ENCODE measurements at places on chromosomes 5 and 9. TPM values are rescaled to one million over a fixed set of nuclear protein-coding genes. Genes with fewer than 3 reads are reported as not detected.

DNA sequence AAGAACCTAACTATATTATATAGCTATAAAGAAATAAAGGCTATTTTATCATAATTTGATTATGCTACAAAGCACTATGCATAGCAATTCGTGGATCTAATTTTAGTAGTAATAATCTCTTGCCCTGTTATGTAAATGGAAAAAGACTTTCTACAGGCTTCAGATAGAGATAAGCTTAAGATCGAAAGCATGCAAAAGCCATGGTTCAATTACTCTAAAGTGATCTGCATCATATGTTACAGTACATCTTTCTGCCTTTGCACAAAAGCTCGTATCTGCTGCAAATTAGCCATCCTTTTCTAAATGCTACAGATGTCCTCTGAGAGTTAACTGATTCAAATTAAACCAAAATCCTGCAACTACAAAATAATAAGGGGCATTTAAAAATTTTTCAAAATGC is 234.8 kb upstream of the TMEM161B start:
- peaks cover 8% of the 10 kb centered on the region for H3K4me1 ChIP-seq
- no peaks in the 10 kb centered on the region for H3K27me3 ChIP-seq
- no peak for DNase-seq
- H3K4me3 ChIP-seq: no peak overlapping the region
- no peak overlapping the region for H3K27ac ChIP-seq

DNA sequence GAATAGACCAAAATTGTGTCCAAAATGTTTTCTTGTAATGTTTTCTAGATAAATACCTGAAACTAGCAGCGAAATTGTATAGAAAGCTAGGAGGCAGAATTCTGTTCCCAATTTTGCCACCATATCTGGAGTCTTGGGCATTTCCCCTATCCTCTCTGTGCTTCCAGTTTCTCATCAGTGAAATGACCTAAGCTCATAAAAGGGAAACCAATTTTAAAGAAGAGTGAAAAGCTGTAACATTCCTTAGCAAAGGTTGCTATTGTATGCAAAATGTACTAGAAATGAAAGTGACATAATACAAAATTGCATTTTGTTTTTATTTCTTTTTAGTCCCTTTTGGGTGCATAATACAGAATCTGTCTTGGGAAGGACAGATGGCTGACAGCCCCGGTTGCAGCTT is 36.8 kb upstream of the CAST start:
- no peak overlapping the region for H3K4me3 ChIP-seq
- H3K27ac ChIP-seq: no peak overlapping the region
- no peaks in the 10 kb centered on the region for H3K36me3 ChIP-seq
- no peak for DNase-seq

DNA sequence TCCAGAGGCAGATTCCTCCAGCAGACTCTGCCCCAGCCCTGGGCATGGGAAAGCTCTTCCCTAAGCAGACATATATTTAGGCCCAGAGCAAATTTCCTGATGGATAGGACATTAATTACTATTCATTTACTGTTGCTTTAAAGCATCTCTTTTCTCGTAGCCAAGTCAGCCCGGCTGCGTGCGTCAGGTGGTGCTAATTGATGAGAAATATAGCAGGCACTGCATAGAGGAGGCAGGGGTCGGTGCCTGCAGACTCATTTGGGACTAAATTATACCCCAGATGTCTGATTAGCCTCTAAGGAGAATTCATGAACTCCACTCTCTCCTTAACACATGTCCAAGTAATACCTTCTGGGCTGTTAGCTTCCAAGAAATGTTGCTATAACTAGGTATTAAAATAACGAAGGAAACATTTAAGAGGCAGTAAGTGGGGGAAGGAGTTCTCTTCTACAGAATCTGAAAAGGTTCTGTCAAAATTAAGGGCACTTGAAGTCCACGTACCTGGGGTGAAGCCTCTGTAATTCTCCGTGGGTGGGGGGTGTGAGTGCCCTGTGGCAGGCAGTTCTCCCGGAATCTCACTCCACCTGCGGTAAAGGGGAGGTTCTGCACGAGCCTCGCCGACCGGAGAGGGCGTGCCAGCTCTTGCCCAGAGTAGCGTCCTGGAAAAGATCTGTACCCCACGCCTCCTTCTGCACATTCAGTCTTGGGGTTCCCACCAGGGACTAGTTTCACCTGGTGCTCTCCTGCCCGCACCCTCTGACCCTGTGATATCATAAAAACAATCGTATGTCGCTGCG is 115.9 kb upstream of the FCN2 start:
- H3K36me3 ChIP-seq: peaks cover 7% of the 10 kb centered on the region
- no peak for DNase-seq
- no peak overlapping the region for H3K27ac ChIP-seq
- H3K4me3 ChIP-seq: no peak overlapping the region
- H3K27me3 ChIP-seq: no peaks in the 10 kb centered on the region

The TAS2R1 gene
- total RNA-seq: not detected

DNA sequence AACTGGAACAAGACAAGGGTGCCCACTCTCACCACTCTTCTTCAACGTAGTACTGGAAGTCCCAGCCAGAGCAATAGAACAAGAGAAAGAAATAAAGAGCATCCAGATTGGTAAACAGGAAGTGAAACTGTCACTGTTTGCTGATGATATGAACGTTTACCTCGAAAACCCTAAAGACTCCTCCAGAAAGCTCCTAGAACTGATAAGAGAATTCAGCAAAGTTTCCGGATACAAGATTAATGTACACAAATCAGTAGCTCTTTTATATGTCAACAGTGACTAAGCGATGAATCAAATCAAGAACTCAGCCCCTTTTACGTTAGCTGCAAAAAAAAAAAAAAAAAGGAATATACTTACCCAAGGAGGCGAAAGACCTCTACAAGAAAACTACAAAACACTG is 306.6 kb downstream of the PLK2 start:
- H3K27me3 ChIP-seq: no peaks in the 10 kb centered on the region
- H3K36me3 ChIP-seq: no peaks in the 10 kb centered on the region
- no peak for DNase-seq

- H3K4me3 ChIP-seq: peak overlapping the region; percentile 53
- DNase-seq: no peak
These were observed 681 bp downstream of the CPLANE1 start for GRCh38 chr5:37248421-37248969.

DNA sequence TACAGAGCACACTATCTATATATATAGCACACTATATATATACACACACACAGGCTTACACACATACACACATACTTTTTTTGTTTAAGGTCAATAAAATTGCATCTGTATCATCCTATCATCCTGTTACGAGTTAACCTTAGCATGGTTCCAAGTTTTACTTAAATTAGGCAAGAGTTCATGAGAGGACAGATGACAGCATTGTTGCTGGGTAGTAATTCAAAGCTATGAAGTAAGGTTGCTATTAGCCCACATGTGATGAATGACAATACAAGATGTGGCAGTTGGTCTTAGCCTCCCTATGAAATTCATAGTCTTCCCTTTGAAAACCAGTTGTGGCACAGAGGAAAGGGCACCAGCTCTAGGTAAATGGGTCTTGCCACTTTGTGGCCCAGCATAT is 438.1 kb downstream of the ACTL7B start:
- no peak for DNase-seq
- no peak overlapping the region for H3K4me3 ChIP-seq
- H3K27me3 ChIP-seq: peaks cover 1% of the 10 kb centered on the region
- H3K4me1 ChIP-seq: no peaks in the 10 kb centered on the region

DNA sequence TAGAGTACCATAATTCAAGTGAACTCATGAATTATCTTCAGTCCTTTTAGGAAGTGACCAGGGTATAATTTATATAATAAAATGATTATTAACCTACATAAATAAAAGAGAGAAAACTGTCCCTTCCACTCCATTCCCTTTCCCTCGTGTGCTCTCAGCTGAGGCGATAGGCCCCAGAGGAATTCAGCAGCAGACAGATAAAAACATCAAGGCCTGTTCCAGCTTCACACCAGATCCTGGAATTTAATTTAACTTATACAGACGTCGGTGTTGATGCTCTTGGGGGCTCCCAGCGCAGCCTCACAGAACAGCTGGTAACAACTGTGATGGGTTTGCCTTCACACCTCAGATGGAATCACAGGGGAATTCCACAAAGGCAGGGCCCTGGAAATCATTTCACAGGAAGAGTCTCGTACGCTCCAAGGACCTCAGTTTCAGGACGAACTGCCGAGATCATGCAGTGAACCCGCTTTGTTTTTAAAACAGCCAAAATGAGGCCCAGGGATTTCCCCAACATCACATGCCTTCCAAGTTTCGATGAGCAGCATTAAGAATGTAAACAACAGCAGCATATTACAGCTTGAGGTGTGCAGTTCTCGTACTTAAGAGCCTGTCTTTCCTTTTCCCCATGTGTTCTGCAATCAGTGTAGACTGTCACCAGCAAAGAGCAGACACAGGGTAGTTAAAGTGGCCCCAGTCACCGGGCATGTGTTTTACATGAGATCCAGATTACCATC is 73.6 kb upstream of the ALDH1B1 start:
- H3K4me1 ChIP-seq: no peaks in the 10 kb centered on the region
- no peak overlapping the region for H3K4me3 ChIP-seq
- DNase-seq: no peak

DNA sequence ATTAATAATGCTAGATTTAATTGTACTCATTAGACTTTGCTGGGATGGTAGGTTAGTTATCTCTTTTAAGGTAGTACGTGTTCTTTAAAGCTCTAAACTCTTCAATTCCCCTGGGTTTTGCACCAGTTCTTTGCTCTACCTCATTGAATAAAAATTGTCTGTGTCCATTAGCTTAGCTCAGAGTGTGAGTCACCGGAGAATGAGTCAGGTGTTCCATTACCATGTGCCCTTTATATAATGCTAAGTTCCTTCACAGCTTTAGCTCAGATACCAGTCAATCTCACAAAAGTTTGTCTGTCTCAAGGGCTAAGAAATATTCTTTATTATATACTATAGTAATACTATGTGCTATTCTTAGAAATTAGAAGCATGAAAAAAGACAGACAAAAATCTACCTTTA is 339.4 kb downstream of the PRELID2 start:
- H3K4me1 ChIP-seq: no peaks in the 10 kb centered on the region
- H3K4me3 ChIP-seq: no peak overlapping the region
- no peak overlapping the region for H3K27ac ChIP-seq
- DNase-seq: peak; percentile 30

DNA sequence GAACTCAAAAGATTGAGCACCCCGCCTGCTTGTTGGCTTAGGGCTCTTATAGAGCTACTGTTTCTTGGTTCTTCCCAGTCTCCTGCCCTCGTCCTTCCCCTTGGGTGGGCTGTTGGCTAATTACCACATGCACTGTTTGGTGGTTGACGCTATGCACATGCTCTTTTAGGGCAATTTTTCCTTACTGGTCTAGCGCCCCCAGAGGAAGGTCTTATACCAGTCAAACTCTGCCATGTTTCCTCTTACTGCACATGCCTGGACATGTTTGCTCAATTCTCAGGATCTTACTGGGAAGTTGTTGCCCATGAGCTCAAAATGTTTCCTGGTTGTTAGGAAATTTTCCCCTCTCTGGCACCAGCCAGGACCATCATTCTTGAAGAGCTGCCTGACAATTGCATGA is 101.9 kb downstream of the SLC28A3 start:
- H3K27me3 ChIP-seq: no peaks in the 10 kb centered on the region
- no peak for DNase-seq
- no peaks in the 10 kb centered on the region for H3K4me1 ChIP-seq
- H3K4me3 ChIP-seq: no peak overlapping the region
- no peak overlapping the region for H3K27ac ChIP-seq
- no peaks in the 10 kb centered on the region for H3K36me3 ChIP-seq

DNA sequence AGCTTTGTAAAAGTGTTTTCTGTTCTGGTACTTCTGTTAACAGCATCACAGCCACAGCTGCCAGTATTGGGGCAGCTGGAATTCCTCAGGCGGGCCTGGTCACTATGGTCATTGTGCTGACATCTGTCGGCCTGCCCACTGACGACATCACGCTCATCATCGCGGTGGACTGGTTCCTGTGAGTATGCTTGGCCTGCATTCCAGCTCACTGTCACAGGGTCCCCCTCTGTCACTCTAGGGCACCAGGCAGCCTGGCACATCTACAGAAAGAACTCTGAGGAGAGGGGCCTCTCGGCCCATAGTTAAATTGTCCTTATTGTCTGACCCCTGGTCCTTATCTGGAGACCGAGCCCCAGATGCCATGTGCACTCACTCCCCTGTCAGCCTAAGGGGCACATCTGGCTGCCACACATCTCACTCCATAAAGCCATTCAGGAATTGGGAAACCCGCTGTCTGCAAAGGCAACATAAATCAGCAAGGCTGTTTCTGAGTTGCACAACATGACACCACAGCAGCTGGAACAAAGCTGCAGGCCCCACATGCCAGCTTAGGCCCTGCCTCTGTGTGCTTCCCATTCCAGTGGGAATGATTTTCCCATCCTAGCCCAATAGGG is 77.5 kb downstream of the SLC1A3 start:
- no peak overlapping the region for H3K4me3 ChIP-seq
- H3K27ac ChIP-seq: no peak overlapping the region
- no peaks in the 10 kb centered on the region for H3K36me3 ChIP-seq
- DNase-seq: peak; percentile 28

The BTNL8 gene
- total RNA-seq: not detected

The C1QTNF2 gene
- 0.18 TPM for total RNA-seq

GRCh38 chr5:137269274-137269673 is 229.9 kb downstream of the SPOCK1 start:
- no peak overlapping the region for H3K27ac ChIP-seq
- no peak for DNase-seq
- no peaks in the 10 kb centered on the region for H3K36me3 ChIP-seq
- H3K4me1 ChIP-seq: no peaks in the 10 kb centered on the region

DNA sequence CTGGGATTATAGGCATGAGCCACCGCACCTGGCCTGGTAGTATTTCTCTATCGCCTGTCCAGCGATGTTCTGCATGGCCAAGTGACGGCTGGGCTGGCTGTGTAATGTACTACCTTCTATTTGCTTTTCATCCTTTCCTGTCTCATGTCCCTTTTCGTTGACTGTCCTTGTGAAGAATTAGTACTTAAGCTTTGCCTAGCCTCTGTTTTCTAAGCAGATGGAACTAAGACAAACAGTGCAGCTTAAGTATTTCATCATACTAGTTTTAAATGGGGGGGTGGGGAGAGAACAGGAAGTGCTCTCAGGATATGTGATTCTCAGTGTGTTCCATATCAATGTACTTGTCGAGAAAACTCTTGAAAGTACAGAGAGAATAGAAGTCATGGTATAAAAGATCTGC is 31.7 kb upstream of the CCL21 start:
- no peak for DNase-seq
- H3K27ac ChIP-seq: no peak overlapping the region
- no peak overlapping the region for H3K4me3 ChIP-seq
- H3K36me3 ChIP-seq: no peaks in the 10 kb centered on the region
- H3K4me1 ChIP-seq: peaks cover 12% of the 10 kb centered on the region
- H3K27me3 ChIP-seq: no peaks in the 10 kb centered on the region

DNA sequence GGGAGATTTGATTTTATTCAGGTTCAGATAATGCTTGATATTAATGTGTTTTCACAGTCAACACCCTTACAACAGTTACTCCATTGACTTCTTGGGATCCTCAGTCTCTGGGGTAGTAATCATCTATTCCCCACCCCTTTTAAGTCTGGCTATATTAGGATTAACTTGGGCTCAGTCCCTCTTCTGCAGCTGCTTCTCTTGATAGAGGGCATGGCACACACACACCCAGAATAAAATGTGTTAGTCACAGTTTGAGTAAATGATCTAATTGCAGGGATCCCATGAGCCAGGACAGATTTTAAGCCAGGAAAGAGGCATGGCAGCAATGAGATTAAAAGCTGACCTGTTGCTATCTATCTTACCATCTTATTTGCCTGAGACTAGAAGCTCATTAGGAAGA is 53.7 kb upstream of the VLDLR start:
- DNase-seq: no peak
- H3K27me3 ChIP-seq: no peaks in the 10 kb centered on the region
- H3K4me1 ChIP-seq: peaks cover 22% of the 10 kb centered on the region
